ENCODE measurements at places on chromosomes 6 and 20. TPM values are rescaled to one million over a fixed set of nuclear protein-coding genes. Genes with fewer than 3 reads are reported as not detected.

- H3K4me3 ChIP-seq = no peak within 1 kb of the TSS
- peaks cover 6% of the 10 kb centered on the region for H3K36me3 ChIP-seq
- DNase-seq = no peak
- no peaks in the 10 kb centered on the region for H3K27me3 ChIP-seq
- H3K4me1 ChIP-seq = no peaks in the 10 kb centered on the region
These were observed at the start of gene ADTRP for GRCh38 chr6:11778648-11779328. Gene ADTRP (minus strand): TSS chr6:11778803. CDS start chr6:11778759, 44 bp downstream.

DNA sequence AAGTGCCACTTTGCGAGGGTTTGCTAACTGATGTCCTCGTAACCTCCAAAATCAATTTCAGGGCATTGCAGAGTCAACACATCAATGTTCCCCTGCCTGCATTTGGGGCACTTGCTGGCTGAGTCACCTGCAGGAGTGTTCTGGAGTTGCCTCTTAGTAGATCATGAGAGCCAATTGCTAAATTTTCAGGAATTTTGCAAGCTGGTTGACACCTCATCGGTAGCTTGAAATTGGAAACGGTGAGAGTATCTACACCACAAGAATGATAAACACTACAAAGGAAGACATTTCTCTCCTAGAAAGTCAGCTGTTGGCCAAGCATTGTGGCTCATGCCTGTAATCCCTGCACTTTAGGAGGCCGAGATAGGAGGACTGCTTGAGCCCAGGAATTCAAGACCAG, 10.8 kb upstream of the BFSP1 start:
- peak overlapping the region; percentile 77 for H3K4me3 ChIP-seq
- H3K4me1 ChIP-seq = peaks cover 36% of the 10 kb centered on the region
- peak; percentile 27 for DNase-seq
- peak overlapping the region; percentile 91 for H3K27ac ChIP-seq
- H3K36me3 ChIP-seq = no peaks in the 10 kb centered on the region

GRCh38 chr6:40399888-40400457, 187.2 kb downstream of the LRFN2 start:
- no peak for DNase-seq
- H3K27me3 ChIP-seq = no peaks in the 10 kb centered on the region
- no peak overlapping the region for H3K4me3 ChIP-seq
- H3K36me3 ChIP-seq = peaks cover 8% of the 10 kb centered on the region

DNA sequence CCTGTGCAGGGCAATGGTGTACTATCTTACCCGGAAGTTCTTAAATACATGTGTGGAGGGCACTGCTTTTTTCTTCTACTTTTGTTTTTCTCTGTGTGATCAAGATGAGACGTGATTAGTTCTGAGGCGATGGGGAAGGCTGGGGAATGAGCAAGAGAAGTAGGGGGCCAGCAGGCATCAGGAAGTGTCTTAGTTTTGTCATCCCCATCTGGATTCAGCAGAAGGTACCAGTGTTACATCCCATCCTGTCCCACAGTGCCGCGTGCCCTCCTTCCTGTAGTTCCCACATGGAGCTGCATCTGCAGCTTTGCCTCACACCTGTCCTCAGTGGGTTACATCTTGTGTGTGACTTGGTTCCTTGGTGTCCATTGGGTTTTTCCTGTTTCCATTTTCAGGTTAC, 86.9 kb downstream of the FNDC1 start:
- H3K4me1 ChIP-seq = peaks cover 25% of the 10 kb centered on the region
- H3K27me3 ChIP-seq = peaks cover 6% of the 10 kb centered on the region
- DNase-seq = no peak

GRCh38 chr6:44481760-44482159, 94.3 kb downstream of the CDC5L start:
- H3K27me3 ChIP-seq = no peaks in the 10 kb centered on the region
- peaks cover 17% of the 10 kb centered on the region for H3K4me1 ChIP-seq
- DNase-seq = no peak
- H3K36me3 ChIP-seq = no peaks in the 10 kb centered on the region

- H3K36me3 ChIP-seq = no peaks in the 10 kb centered on the region
- H3K27me3 ChIP-seq = no peaks in the 10 kb centered on the region
- H3K27ac ChIP-seq = no peak overlapping the region
- H3K4me3 ChIP-seq = no peak overlapping the region
- no peaks in the 10 kb centered on the region for H3K4me1 ChIP-seq
These were observed 402.7 kb downstream of the TAF4 start for GRCh38 chr20:61662968-61663331.

- peaks cover under 1% of the 10 kb centered on the region for H3K36me3 ChIP-seq
- H3K27ac ChIP-seq = no peak overlapping the region
- peaks cover 2% of the 10 kb centered on the region for H3K27me3 ChIP-seq
- no peak overlapping the region for H3K4me3 ChIP-seq
- no peak for DNase-seq
These were observed 111.8 kb downstream of the EDN3 start for GRCh38 chr20:59412181-59412580.

DNA sequence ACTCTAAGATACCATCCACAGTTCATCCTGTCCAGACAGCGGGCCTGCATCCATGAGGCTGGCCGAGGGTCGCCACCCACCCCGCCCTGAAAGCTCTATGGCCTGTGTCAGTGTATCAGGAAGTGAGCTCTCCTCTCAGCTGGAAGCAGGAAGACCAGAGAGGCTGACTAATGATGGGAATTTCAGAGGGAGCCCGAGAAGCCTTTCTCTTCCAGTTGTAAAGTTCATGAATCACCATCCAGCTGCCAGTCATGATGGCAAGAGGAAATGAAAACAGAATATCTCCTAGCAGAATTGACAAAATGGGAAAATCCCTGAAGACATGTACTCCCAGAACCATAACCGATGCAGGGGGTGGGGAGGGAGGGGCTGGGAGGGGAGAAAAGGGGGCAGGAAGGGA, 109.6 kb upstream of the RPS6KA2 start:
- H3K4me3 ChIP-seq = no peak overlapping the region
- no peaks in the 10 kb centered on the region for H3K4me1 ChIP-seq
- DNase-seq = peak; percentile 25
- H3K36me3 ChIP-seq = no peaks in the 10 kb centered on the region

GRCh38 chr6:153143200-153143599, 12.1 kb upstream of the RGS17 start:
- H3K27me3 ChIP-seq = peaks cover 13% of the 10 kb centered on the region
- no peaks in the 10 kb centered on the region for H3K36me3 ChIP-seq
- H3K4me3 ChIP-seq = no peak overlapping the region
- no peaks in the 10 kb centered on the region for H3K4me1 ChIP-seq
- no peak for DNase-seq
- no peak overlapping the region for H3K27ac ChIP-seq

DNA sequence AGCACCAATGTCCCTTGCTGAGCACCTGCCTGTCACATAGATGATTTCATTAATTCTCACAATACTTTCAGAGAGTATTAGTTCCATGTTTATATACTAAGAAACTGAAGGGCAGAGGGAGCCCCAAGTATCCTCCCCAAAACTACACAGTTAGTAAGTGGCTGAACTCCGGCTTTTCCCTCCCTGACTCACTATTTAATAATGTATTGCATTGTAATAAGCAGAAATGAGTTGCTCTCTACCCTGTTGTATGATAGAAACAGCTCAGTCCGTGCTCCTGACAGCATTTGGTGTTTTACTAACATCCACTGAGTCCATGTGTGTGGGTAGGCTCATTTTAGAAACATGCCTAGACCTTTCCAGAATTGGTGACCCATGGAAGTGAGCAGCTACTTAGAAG, 76.8 kb downstream of the OLIG3 start:
- peak overlapping the region; percentile 29 for H3K27ac ChIP-seq
- no peaks in the 10 kb centered on the region for H3K36me3 ChIP-seq
- peaks cover 28% of the 10 kb centered on the region for H3K4me1 ChIP-seq
- H3K4me3 ChIP-seq = no peak overlapping the region

- DNase-seq = no peak
- peaks cover 7% of the 10 kb centered on the region for H3K36me3 ChIP-seq
- no peak overlapping the region for H3K27ac ChIP-seq
- H3K4me1 ChIP-seq = peaks cover 5% of the 10 kb centered on the region
These were observed 9.3 kb upstream of the SGK2 start for GRCh38 chr20:43549416-43550065.

DNA sequence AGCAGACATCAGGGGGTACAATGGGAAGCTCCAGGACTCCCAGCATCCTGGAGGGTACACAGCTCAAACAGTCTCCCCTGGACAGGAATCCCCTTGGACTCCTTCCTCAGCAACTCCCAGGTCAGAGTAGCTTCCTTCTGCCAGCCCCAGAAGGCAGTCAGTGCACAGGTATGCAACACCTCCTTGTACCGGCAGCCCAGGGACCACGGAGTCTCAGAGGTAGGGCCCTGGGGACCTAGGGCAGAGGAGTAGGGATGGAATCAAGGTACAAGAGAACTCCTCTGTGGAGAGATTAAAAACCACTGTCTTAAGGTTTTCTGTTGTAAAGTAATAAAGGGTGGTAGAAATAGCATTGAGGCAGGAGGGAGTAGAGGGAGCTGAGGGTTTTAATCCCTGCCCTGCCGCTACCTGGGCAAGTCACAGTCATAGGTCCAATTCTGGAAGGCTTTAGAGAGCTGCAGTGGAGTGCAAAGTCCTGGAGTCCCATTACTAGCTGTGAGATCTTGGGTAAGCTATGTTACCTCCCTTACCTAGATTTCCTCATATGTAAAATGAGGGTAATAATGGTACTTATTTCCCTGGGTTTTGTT, 7.5 kb downstream of the TP53TG5 start:
- no peak overlapping the region for H3K4me3 ChIP-seq
- peaks cover 15% of the 10 kb centered on the region for H3K4me1 ChIP-seq
- H3K27me3 ChIP-seq = no peaks in the 10 kb centered on the region
- no peak overlapping the region for H3K27ac ChIP-seq
- no peak for DNase-seq

GRCh38 chr6:108002365-108003221, 44.6 kb upstream of the SEC63 start:
- H3K4me1 ChIP-seq = no peaks in the 10 kb centered on the region
- no peaks in the 10 kb centered on the region for H3K36me3 ChIP-seq
- H3K4me3 ChIP-seq = no peak overlapping the region
- no peak overlapping the region for H3K27ac ChIP-seq

DNA sequence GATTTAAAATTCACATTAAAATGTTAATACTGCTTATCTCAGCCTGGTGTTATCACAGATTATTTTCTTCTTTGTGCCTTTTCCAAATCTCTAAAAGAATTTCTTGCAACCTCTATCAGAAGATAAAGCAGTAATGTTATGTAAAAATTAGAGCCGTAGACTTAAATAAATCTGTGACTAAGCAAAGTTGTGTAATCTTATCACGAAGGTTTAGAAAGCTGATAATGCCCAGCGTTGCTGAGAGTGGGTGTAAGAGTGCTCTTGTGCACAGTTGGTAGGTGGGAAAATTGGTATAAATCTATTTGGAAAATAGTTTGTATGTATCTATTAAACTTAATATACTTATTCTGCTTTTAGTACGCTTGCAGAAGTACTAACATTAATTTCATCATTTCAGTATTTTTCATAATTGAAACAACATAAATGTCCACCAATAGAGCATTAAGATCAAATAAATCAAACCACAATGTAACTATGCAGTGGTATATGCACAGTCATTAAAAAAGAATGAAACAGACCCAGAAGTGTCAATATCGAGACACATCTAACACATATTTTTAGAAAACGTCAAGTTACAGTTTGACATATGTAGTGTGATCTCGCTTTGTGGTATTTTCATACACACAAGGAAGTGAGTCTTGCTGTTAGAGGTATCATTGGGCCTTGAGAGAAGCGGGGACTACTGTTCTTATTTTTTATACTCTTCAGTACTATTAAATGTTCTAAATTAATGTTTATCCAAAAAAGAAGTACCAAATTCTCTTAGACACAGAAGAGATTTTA, 54.4 kb upstream of the PBOV1 start:
- H3K36me3 ChIP-seq = no peaks in the 10 kb centered on the region
- no peak overlapping the region for H3K4me3 ChIP-seq
- H3K27ac ChIP-seq = no peak overlapping the region
- peaks cover 16% of the 10 kb centered on the region for H3K27me3 ChIP-seq
- DNase-seq = no peak

DNA sequence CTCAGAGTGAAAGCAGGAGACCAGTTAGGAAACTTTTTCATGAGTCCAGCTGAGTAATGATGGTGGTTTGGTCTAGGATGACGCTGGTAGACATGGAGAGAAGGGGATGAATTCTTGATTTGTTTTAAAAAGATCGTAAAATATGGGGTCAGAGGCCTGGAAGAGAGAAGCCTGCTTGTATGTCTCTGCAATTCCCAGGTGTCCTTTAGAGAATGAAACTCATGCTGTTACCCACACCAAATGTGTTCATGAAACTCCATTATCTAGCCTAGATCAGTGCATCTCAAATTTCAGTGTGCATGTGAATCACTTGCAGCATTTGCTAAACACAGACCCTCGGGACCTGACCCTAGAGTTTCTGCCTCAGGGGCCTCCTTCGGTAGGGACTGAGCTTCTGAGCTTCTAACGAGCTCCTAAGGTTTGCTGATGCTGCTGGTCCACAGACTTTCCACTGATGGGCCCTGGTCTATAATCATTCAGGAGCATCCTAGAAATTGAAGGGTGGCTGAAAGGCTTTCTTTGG, 302.0 kb upstream of the PLCB4 start:
- H3K27me3 ChIP-seq = no peaks in the 10 kb centered on the region
- DNase-seq = no peak
- no peak overlapping the region for H3K27ac ChIP-seq
- H3K36me3 ChIP-seq = peaks cover 5% of the 10 kb centered on the region
- peaks cover 10% of the 10 kb centered on the region for H3K4me1 ChIP-seq
- no peak overlapping the region for H3K4me3 ChIP-seq

DNA sequence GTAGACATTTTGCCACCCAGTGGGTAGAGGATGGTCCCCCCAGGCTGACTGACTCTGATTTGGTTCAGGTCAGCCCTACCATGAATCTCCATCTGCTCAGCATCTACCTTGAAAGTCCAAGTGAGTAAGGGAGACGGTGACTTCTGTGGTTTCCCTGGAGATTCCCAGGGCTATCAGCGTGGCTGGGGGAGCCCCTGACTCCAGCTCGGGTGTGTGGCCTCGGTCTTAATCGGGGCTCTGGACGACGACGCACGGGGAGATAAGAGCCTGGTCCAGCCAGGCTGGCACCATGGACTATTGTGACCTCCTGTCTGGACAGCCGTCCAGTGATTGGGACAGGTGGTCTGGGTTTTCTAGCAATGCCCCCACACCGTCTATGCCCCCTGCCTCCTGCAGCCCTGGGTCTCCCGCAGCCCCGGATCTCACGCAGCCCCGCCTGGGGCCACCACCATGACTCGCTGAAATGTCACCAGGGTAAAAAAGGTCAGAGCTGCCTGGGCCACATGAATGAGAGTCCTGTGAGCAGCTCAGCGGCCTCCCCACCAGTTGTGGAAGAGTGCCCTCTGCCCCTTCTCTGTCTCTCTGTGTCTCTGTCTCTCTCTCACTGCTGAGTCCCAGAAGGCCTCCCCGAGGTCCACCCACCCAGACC, 47.1 kb upstream of the GATA5 start:
- no peaks in the 10 kb centered on the region for H3K4me1 ChIP-seq
- no peak overlapping the region for H3K27ac ChIP-seq
- no peaks in the 10 kb centered on the region for H3K36me3 ChIP-seq
- DNase-seq = no peak

GRCh38 chr6:22372922-22373321, 76.1 kb upstream of the PRL start:
- no peak for DNase-seq
- H3K27ac ChIP-seq = no peak overlapping the region
- H3K4me3 ChIP-seq = no peak overlapping the region

MUC22 gene
- not detected for total RNA-seq

TAAR8 gene
- total RNA-seq = not detected

VSX1 gene
- total RNA-seq = not detected

BMP7 gene
- not detected for total RNA-seq

STMND1 gene
- not detected for total RNA-seq

TDRD6 gene
- not detected for total RNA-seq

UCKL1 gene
- 19.7 TPM for total RNA-seq

HDGFL1 gene
- not detected for total RNA-seq

Measured in HFFc6 (cell line).